ENCODE measurements at places on chromosomes 4 and X.

DNA sequence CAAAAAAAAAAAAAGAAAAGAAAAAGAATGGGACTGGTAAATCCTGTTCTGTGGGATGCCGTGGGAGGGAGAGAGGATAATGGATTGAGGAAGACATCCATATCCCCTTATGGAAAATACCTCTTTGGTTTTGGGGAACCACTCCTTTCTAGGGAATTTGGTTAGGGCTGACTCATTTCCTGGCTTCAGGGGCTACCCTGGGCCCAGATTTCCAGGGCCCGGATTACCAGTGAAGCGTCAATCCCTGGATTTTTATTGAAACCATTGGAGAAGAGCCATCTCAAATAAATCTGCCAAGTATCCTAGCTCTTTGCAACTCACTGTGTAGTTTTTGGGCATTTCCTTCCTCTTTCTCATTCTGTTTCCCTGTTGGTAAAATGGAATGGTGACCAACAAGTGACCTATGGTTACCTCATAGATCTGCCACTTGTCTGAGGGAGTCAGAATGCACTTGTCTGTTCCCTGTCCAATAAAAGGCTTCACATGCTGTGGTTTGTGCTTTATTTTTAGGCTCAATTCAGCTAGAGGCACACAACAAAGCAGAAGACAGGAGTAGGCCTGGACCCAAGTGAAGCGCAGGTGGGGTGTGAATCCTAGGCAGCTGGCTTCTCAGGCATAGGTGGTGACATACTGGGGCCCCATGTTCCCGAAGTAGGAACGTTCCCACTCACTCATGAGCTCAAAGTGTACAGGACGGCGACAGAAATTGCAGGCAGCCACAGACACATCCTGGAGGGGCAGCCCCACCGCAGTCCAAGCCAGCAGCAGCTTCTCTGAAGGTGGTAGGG, 8.6 kb downstream of the APEX2 start:
- DNase-seq = peak; percentile 60

- DNase-seq = no peak
These were observed 326.3 kb downstream of the IQCM start for GRCh38 chr4:149489321-149489720.

DNA sequence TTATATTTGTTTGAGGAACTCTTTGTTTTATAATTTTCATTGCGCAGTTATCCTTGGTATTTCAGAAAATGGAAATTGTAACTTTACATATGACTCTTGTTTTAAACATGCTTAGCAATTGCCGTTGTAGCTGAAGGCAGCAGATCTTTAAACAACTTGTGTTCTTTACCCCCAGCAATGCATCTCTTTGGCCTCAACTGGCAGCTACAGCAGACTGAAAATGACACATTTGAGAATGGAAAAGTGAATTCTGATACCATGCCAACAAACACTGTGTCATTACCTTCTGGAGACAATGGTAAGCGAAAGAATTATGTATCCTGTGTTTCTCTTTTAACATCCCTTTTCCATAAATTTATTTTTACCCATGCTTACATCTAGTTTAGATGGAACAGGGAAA, 263.6 kb downstream of the DCTD start:
- DNase-seq = peak; percentile 6

GRCh38 chrX:6227453-6227835, 1.2 kb downstream of the NLGN4X start:
- DNase-seq = no peak

- no peak for DNase-seq
These were observed 87.7 kb downstream of the CPEB2 start for GRCh38 chr4:15089979-15090378.

GRCh38 chr4:48862661-48863060, 31.8 kb downstream of the OCIAD1 start:
- DNase-seq = no peak

DNA sequence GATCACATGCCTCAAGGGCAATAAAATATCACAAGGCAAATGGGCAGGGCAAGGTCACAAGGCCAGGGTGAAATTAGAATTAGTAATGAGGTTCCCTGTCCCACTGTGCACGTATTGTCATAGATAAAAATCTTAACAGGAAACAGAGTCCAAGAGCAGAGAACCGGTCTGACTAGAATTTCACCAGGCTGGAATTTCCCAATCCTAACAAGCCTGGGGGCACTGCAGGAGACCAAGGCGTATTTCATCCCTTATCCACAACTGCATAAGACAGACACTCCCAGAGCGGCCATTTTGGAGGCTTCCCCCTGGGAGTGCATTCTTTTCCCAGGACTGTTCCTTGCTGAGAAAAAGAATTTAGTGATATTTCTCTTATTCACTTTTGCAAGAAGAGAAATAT, 25.9 kb upstream of the PRDM5 start:
- no peak for DNase-seq

DNA sequence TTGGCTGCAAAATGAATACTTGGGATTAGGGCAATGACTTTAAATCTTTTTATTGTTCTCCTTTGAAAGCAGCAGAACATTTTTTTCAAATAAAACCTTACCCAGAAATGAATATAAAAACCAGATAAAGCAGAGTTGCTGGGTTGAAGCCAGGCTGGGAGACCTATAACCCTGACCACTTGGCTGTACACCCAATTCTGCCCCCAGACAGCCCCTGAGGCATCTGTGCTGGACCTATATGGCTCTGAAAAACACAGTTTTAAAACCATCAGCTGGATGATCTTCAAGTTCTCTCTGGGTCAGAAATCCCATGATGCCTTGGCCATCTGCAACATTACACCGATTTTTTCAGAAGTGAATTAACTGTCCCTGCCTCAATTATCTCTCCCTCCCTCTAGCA, 23.7 kb upstream of the GLRA2 start:
- DNase-seq = no peak

DNA sequence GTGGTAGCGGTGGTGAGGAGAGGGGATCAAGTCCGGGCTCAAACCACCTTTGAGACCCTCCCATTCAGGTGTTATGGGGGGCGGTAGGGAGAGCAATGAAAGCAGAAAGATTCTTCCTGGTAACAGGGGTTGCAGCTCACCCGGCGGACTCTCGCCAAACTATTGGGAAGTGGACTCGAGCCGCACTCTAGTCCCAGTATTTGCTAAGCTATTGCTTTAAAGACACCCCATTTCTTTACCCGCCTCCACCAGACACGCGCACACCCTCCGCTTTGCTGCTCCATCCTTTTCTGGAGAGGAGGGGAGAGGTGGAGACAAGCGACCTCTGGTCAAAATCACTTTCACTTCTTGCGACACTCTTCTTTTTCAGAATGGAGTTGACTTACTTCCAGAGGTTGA, 625 bp upstream of the GABRA4 start:
- no peak for DNase-seq

DNA sequence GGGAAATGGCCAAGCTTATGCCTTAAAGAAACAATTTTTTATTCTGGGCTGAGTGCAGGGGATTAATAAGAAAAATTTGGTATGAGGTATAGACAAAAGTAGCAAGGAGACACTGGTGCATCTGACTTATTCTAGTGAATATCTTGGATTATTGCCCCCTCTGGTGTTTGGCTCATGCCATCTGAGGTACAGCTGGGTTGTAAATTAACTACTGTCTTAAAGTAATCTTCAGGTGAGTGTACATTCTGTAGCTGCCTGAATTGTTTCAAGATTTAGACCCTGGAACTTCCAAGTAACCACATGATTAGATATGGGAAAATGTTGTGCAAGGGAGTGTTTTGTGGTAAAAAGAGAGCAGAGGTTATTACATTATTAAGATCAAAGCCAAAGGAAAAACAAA, 988.7 kb downstream of the FAM133A start:
- DNase-seq = no peak

- no peak for DNase-seq
These were observed 29.4 kb downstream of the DTHD1 start for GRCh38 chr4:36310793-36311192.

DNA sequence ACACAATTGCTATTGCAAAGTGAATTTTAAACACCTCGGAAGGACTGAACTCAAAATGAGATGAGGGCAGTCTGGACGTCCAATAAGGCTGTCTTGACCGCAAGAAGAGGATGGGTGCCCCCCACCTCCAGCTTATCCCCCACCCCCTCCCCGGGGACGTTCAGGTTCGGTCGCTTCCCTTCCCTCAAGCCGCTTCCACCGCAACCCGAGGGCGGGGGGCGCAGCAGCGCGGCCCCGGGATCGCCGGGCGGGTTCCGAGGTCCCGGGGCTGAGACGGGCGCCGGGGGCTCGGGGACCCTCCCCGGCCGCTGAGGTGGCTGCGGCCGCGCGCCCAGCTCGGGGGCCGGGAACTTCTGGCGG, 480 bp downstream of the USP46 start:
- no peak for DNase-seq

GRCh38 chrX:11381464-11381863, 88.3 kb downstream of the AMELX start:
- DNase-seq = peak; percentile 78

DNA sequence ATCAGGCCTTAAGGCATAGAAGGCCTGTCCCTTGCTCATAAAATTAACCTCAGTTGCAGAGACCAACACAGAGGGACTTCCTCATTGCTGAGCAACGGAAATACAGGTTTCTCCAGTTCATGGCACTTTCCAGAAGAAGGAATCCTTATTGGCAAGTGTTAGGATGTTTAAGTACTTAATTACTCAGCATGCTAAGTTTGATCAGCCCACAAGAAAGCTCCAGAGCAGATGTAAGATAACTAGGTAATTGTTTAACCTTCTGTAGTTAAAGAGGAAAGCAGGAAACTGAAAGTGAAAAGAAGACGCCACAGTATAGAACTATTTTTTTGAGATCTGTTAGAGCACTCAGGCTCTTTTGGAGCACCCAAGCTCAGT, 33.5 kb downstream of the SMS start:
- DNase-seq = no peak

GRCh38 chr4:152100379-152101201, 339.8 kb upstream of the GATB start:
- DNase-seq = no peak

DNA sequence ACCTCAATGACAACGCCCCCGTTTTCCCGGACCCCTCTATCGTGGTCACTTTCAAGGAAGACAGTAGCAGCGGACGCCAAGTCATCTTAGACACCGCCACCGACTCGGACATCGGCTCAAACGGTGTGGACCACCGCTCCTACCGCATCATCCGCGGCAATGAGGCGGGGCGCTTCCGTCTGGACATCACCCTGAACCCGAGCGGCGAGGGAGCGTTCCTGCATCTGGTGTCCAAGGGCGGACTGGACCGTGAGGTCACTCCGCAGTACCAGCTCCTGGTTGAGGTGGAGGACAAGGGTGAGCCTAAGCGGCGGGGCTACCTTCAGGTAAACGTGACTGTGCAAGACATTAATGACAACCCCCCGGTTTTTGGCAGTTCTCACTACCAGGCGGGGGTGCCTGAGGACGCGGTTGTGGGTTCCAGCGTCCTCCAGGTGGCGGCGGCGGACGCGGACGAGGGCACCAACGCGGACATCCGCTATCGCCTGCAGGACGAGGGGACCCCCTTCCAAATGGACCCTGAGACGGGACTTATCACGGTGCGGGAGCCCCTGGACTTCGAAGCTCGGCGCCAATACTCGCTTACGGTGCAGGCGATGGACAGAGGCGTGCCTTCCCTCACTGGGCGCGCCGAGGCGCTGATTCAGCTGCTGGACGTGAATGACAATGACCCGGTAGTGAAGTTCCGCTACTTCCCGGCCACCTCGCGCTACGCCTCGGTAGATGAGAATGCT, 2.2 kb downstream of the FAT4 start:
- DNase-seq = peak; percentile 32

GRCh38 chr4:17012451-17012850, 114.0 kb upstream of the LDB2 start:
- no peak for DNase-seq
